AG04449 (cell line): ENCODE measurements at places on chromosomes 7 and 10.
A peak's percentile ranks its signal among the peaks of the same experiment; 100 is the strongest.

DNA sequence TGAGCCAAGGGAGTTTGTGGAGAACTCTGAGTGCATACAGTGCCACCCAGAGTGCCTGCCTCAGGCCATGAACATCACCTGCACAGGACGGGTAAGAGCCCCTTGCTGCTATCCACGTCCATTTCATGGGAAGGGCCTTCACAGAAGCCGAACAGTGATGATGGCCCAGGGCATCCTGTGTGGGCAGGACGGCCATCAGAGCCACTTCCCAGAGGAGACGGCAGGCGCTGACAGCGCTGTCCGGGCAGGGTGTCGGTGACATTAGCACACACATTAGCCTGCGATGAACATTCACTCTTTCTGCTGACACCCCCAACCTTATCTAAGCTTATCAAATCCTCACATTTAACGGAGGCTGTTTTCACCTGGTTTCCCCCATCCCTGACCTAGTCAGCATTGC is 144.9 kb downstream of the EGFR start:
- DNase-seq: no peak

GRCh38 chr10:95395947-95396449 is 105.2 kb upstream of the PDLIM1 start:
- no peak for DNase-seq

GRCh38 chr10:48447356-48448215 is 141.1 kb downstream of the MAPK8 start:
- no peak for DNase-seq

- DNase-seq: no peak
These were observed at the start of the genes MRM2 and NUDT1 for GRCh38 chr7:2241580-2242540. TSS of gene MRM2 (minus strand) at chr7:2242205. CDS start at chr7:2242169, 36 bp downstream. TSS of gene NUDT1 (plus strand) at chr7:2242226. CDS start at chr7:2244575, 2,349 bp downstream.

DNA sequence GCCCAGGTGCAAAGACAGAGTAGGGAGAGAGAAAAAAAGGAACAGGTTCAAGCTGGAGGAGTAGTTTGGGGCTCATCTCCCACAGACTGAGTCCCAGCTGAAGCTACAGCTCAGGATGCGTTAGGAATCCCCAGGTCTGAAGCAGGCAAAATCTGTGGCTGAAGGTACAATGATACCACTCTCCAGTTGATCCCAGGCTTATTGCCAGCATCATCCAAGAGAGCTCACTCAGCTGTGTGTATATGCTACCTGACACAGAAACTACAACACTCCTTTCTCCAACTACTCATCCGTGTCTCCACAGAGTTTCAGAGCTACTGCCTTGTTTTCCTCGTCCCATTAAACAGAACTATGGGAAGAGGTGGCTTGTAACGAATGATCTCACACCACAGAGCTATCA is 851.3 kb downstream of the GRID1 start:
- no peak for DNase-seq

DNA sequence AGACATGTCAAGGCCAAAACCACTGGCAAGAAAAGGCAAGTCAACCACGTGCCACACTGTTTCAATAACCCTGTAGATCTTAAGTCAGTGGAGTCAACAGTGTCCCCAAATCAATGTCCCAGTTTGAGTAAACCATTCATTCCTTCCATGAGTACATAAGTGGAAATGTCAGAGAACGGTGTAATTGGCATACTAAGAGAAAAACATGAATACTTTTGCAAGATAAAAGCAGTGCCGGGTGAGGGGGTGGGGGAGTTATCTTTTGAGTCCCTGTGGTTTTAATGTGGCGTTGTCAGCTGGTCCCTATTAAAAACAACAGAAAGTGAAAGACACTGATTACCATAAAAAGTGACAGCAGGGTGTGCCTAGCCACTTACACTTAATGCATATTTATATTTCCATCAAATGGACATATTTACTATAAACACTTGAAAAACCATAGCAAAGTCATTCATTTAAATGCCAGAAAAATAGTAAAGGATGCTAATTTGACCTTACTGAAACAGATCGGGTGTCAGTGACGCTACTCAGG is 37.8 kb downstream of the RSU1 start:
- DNase-seq: no peak

GRCh38 chr7:1024331-1024841 is 20.0 kb upstream of the GPR146 start:
- no peak for DNase-seq

GRCh38 chr10:119726676-119727261 is 919 bp downstream of the INPP5F start:
- DNase-seq: no peak

DNA sequence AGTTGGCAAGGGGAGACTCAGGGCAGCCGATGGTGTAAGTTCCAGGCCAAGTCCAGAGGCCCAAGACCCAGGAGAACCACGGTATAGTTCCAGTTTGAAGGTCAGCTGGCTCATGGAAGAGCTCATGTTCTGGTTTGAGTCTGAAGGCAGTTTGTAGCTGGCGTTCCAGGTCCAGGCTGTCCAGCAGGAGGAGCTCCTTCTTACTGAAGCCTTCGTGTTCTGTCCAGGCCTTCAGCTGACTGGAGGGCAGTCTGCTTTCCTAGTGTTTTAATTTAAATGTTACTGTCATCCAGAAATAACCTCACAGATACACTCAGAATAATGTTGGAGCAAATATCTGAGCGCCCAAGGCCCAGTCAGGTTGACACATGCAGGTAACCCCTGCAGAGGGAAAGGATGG is 4.2 kb downstream of the SUN1 start:
- no peak for DNase-seq

DNA sequence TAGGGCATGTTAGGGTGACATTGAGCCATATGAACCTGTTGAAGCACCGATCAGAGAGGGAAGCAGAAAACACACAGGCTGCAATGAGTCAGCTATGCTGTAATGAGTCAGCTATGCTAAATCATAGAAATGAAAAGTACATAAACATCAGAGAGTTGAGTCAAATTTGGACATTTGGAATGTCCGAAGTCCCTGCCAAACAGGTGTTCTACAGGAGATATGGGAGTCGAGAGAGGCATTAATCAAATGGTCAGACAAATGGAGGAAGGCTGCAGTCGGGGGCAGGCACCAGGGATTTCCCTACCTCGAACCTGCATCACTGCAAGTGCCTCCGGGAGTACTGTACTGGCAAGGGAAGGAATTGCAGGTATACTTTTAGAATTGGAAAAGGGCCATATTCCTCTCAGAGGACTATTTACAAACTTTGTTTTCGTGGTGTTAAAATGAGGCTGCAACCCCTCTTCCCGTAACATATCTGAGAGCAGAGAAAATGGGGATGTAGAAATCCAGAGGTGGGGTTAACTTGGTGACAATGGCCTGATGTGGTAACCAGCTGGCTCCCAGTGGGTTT is 8.8 kb upstream of the ZC3HAV1 start:
- no peak for DNase-seq

DNA sequence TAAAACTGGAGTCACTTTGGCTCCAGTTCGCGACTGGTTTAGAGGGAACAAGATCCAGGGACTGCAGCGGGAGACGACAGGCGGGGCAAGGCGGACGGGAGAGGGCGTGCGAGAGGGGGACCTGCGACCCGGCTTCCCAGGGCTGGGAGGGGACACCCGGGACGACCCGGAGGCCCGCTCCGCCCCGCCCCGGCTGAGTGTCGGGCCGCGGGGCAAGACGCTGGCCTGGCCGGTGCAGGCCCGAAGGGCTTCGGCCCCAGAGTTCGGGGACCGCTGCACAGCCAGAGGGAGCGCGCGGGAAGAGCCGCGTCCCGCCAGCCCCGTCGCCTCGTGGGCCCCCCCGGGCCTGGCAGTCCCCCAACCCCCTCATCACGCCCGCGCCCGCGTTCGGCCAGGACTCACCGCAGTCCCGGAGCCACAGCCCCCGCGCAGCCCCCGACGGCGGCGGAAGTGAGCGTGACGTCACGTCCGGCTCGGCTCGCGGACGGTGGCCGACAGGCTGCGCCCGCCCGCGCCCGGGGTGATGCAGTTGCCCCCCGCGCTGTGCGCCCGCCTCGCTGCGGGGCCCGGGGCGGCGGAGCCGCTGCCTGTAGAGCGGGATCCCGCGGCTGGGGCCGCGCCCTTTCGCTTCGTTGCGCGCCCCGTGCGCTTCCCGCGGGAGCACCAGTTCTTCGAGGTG is at the start of the genes TUBGCP2 and ZNF511:
Gene TUBGCP2 (minus strand): TSS at position 452 of the 679 bp plus-strand sequence. CDS start 5,931 bp downstream, outside the sequence.
Gene ZNF511 (plus strand): TSS at position 494 of the 679 bp plus-strand sequence. CDS start 30 bp downstream, at position 524.
- no peak for DNase-seq

GRCh38 chr10:80188713-80189112 is 16.6 kb downstream of the ANXA11 start:
- DNase-seq: no peak

GRCh38 chr10:51082857-51083256 is 8.6 kb downstream of the PRKG1 start:
- DNase-seq: no peak

GRCh38 chr10:23354630-23355279 is 10.2 kb upstream of the C10orf67 start:
- no peak for DNase-seq

DNA sequence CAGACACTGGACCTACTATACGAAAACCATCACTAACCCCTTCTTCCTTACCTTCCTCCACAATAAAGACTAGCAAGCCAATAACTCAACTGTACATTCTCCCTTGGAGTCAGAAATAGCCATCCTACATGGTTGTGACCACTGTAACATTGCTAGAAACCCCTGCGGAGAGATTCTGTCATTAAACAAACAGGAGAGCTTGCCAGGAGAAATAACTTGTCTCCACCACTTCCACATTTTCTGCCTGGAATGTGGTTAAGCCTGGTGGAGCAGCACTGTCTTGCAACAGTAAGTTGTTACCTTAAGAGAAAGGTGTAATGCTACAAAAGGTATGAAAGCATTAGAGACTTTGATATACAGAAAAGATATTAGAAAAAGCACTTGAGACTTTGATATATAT is 45.8 kb downstream of the THSD7A start:
- DNase-seq: no peak

DNA sequence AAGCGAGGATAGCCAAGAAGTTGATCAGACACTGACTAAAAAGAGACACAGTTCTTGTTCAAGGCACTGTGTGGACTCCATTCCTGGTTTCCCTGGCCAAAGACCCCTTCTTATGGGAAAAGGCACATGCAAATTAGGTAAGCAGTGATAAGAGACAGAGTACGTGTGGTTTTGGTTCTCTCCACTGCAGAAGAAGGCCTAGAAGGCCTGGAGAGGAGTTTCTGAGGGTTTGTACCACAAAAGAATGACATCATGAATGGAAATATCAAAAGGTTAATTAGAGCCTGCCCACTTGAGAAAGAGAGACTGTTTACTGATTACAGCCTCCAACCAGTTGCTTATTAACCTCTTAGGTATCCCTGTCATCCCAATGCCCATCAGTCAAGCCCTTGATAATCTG is 137.5 kb downstream of the ZNF365 start:
- no peak for DNase-seq

GRCh38 chr10:78047314-78047891 is 13.7 kb downstream of the RPS24 start:
- DNase-seq: peak; percentile 46

- no peak for DNase-seq
These were observed 21.6 kb downstream of the SFTPD start for GRCh38 chr10:79927111-79927828.

DNA sequence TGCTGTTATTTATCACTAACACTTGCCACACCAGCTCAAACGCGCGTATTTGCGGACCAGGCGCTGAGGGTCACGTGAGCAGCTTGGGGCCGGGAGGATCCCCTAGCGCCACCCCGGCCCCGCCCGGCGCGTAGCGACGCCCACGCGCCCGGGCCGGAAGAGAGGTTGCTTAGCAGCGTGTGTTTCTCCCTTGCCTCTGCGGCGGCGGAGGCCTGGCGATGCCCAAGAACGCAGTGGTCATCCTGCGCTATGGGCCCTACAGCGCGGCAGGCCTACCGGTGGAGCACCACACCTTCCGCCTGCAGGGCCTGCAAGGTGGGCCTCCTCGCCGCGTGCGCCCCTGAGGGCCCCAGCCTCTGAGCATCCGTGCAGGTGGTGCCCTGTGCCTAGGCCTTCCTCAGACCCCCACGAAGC is at the start of gene C10orf53:
Gene C10orf53 (plus strand): TSS at position 172 of the 414 bp plus-strand sequence. CDS start 47 bp downstream, at position 219.
- DNase-seq: no peak

GRCh38 chr10:93067443-93068365 is 6.0 kb upstream of the CYP26A1 start:
- DNase-seq: no peak

GRCh38 chr7:69411466-69411865 is 186.8 kb upstream of the AUTS2 start:
- no peak for DNase-seq

DNA sequence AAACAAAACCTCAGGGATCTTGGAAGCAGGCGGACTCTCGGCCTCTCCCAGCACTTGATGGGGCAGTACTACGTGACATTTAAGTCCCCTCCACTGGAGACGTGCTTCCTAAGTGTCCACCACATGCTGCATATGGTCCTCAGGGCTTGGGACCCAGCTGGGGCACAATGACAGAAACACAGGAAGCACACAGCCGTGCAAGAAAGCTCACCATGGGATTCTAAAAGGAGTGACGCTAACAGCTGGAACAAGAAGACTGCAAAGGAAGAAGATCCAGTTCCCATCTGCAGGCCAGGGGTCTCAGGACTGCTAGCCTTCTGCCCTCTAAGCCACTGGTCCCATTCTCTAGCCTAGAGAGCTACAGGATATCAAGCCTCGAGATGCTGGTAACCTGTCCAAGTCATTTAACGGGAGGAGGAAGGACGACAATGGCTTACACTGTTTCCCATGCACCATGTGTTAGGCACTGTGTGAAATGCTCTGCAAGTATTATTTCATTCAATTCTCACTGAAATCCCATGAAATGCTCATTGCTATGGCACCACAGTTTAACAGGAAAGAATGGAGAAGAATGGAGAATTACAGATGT is 61.1 kb downstream of the KCNMA1 start:
- no peak for DNase-seq

- DNase-seq: no peak
These were observed 45.0 kb upstream of the IFRD1 start for GRCh38 chr7:112405286-112405685.

- DNase-seq: no peak
These were observed 75.3 kb upstream of the NFE2L3 start for GRCh38 chr7:26076691-26077090.

- DNase-seq: no peak
These were observed 11.6 kb downstream of the ZDHHC6 start for GRCh38 chr10:112434988-112435619.

GRCh38 chr7:38393874-38394273 is 120.4 kb upstream of the TARP start:
- no peak for DNase-seq

DNA sequence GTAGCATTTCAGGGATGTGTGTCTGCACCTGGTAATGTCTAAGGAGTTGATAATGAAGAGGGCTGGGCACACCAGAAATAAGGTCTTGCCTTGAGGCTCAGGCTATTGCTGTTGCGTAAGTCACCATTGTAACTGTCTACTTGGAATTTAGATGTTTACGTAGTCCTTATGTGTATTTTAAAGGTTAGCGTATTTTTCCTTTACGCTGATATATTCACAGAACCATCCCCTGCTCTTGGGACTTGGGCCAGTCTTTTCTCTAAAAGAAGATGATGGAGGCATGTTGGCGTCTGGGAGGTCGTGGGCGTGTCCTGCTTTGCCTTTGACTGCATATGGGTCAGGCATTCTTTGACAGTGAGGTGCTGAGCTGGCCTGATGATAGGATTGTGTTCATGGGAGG is 14.7 kb downstream of the WDR37 start:
- no peak for DNase-seq

DNA sequence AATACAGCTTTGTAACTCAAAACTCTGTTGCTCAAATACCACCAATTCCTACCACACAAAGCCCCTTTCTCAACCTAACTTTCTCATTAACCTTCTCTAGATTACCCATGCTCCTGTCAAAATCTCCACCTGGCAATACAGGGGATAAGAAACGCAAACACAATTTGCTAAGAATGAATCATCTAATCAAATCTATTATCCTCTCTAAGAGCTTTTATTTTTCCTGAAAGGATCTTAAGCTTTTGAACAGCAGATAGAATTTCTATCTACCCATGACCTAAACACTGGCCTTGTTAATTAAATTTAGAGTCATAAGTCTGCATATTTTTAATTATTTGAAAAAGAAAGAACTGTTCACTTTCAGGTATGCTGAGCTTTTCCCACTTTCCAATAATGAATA is 98.3 kb downstream of the HBP1 start:
- DNase-seq: no peak
